Mucosa of gallbladder (tissue), 1 donor: ENCODE measurements at places on chromosomes 16 and 17.
A peak's percentile ranks its signal among the peaks of the same experiment; 100 is the strongest.

DNA sequence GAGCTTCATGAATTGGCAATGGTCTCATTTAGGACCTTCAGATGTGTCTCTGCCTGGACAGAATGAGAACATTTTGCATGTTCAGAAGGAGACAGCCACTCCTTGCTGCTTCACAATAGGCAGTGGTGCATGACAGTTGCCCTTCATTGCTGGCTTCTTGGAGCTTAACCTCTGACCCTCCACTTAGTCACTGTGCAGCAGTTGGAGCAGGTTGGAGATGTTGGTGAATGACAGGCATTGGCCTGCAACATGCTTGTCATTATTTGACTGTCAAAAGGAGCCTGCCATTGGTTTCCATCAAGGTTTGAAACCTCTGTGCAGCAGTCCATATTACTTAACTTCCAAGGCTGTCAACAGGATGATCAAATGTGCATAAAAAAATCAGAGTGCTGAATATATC is 22.7 kb downstream of the FTO start:
- no peak for DNase-seq

- peak; percentile 44 for DNase-seq
Observed at GRCh38 chr16:3012828-3013420, at the start of gene CLDN9. TSS of gene CLDN9 (plus strand) at chr16:3012923. CDS start at chr16:3013363, 440 bp downstream.

- DNase-seq: no peak
Observed at GRCh38 chr16:3587547-3588110, 10.4 kb upstream of the NLRC3 start.

DNA sequence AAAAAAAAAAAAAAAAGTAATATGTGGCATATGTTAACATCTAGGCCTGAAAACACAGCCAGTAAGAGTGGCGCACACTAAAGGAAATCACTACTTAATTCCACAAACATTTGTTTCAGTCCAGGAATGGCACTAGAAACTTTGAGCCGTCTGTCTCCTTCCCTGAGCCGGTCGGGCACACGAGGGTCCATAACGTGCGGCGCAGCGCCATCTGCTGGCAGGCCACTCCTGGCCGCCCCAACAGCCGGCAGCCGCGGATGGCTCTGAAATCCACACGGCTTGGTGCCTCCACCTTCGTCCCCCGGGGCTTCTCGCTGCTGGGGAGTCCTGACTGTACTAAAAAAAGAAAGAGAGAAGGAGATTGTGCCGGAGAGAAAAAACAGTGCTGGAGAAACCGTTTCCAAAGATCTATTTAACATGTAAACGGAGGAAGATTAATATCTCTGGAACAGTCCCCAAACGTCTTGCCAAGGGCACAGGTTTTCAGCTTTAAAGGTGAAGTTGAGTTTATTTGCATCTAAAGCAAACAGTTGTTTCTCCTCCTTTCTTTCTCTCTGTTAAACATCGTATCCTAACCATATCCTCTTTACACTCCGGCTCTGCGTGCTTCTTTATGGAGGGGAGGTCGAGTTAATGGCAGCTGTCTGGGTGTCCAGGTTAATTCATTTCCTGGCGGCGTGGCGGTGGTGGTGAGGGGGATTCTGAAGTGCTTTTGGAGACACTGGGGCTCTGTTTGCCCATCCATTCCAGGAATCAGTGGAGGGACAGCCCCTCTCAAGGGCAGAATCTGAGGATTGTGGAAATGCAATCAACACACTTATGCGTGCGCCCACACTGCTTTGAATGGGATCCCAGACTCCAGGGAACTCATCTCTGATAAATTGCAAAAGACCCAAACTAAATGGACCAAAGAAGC is 611.3 kb upstream of the SALL1 start:
- DNase-seq: peak; percentile 72

GRCh38 chr16:23424292-23424958 is 28.6 kb downstream of the COG7 start:
- DNase-seq: peak; percentile 21

DNA sequence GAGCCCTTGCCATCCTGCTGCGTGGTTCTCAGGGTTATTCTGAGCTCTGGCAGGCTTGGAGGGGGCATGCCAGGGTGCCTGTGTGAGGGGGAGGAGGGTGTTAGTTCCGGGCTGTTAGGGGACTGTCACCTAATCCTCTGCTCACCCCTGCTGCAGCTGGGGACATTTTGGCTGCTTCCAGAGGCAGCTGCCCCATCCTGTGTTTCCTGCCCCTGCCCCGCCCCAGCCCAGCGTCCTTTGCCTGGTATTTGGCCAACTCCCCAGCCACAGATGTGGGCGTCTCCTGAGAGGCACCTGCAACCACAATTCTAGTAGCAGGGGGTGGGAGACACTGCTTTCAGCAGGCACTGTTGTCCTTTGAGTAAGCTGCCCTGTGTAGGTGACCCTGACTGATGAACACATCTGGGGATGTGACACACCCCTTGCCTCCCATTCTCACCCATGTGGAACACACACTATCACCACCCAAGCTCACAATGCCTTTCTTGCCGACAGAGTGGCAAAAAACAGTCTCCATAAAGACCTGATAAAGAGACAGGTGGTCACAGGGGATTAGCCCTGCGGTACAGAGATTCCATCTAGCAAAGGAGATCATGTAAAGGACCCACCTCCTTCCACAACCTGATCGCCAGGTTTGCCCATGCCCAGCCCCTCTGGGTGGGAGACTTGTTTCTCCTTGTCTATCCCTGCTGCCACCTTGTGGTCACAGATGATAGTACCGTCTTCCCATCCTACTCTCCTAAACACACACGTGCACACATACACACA is at the start of gene CHRNE:
TSS of gene CHRNE (minus strand) at position 48 of the 768 bp plus-strand sequence. CDS start at position 13, 35 bp downstream.
- peak; percentile 91 for DNase-seq

DNA sequence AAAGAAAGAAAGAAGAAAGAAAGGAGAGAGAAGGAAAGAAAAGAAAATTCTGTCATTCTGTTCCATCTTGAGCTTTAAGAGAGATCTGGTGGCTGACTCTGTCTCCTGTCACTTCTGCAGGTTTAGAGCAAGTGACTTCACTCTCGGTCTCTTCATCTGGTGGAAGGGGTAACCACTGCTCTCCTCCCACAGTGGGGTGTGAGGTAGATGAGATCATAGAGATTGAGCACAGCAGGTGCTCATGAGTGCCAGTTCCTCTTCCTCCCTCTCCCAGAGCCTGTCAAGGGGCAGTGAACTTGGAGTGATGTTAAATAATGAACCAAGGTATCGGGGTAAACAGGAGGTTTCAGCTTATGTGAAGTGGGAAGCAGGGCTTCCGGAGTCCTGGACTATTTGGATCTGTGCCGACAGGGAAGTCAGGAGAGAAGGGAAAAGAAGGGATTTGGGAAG is 47.7 kb downstream of the BEAN1 start:
- DNase-seq: no peak

GRCh38 chr16:60107871-60108270 is 1373.8 kb upstream of the GOT2 start:
- DNase-seq: no peak

- DNase-seq: no peak
Observed at GRCh38 chr16:80527297-80527696, 13.5 kb upstream of the DYNLRB2 start.

- DNase-seq: no peak
Observed at GRCh38 chr16:69939821-69940585, 11.1 kb upstream of the CLEC18A start.

DNA sequence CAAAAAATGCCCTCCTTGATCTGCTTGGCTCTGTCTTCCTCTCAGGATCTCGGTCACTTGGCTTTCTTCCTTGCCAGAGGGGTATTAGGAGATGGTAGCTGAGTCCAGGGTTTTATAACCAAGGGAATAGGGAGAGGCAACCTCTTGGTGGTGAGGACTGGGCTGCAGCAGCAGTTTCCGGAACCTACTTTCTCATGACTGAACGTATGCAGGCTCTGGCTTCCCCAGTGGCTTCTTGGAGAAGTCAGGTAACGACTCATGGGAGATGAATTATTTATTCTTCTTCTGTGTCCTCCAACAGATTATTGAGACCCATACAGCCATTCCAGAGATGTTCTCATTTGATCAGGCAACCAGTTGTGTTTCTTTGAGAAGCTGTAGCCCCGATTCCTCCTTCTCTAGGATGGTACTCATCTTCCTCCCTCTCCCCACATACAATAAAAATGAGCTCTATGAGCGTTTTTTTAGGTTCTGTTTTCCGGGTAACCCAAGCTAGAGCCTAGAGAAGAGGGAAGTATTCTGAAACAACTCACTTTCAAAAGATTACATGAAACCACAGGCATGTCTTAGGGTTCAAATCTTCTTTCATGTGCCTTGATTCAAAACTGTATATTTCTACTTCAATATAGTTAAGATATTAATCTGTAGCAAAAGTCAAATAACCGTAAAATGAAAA is 22.3 kb upstream of the DHX40 start:
- DNase-seq: no peak

- DNase-seq: no peak
Observed at GRCh38 chr17:80036715-80037477, 454 bp downstream of the CCDC40 start.

DNA sequence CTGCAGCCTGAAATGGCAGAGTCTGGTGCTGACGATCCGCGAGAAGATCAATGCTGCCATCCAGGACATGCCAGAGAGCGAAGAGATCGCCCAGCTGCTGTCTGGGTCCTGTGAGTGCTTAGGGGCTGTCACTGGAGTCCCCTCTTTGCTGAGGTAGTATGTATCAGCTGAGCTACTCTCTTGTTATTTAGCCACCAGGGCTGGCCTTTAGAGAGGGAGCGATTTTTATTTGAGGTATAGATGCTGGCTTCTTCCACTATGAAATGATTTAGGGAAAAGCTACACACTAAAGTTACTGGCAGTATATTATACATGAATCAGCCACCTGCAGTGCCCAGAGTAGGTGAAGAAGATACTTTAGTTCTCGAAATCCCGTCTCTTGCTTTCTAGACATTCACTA is 2.6 kb downstream of the CDK5RAP3 start:
- DNase-seq: no peak

DNA sequence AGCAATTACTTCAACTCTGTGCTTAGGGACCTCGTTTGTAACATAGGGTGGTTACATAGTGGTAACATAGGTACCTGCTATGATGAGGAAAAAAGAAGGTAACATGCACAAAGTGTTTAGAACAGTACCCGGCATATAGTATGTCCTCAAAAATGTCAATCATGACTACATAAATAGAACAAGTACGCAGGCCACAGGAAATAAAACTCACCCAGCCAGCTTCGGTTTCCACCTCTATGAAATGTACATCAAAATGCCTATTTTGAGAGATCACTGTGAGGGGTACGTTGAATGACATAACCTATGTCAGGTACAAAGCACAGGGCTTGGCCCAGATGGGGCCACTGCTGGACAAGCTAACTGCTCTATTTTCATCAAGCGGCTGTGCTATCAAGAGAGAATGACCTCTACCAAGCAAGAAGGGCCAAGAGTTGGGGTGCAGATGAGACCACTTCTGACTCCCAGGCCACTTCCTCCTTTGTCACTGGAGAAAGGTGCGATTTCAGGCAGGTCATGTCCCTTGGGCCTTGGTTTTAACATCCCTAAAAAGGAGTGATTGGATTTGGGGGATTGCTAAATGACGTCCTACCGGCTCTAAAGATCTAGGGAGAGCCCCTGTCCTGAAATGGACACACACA is 45.4 kb downstream of the WSB1 start:
- no peak for DNase-seq

DNA sequence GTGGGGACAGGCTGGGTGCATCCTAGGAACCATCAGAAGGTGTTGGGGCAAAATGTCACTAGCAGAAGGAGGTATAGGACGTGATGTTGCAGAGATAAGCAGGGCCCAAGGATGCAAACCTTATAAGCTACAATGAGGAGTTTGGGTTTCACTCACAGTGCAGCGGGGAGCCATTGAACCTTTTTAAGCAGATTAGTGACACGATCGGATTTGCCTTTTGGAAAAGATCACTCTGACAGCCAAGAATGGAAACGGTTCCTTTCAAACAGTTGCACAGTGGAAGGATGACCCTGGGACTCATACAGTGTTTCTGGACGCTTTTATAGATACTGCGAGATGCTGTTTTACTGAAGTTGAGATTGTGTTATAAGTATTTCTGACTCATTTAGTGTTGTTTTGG is 131.8 kb upstream of the CACNG3 start:
- no peak for DNase-seq

DNA sequence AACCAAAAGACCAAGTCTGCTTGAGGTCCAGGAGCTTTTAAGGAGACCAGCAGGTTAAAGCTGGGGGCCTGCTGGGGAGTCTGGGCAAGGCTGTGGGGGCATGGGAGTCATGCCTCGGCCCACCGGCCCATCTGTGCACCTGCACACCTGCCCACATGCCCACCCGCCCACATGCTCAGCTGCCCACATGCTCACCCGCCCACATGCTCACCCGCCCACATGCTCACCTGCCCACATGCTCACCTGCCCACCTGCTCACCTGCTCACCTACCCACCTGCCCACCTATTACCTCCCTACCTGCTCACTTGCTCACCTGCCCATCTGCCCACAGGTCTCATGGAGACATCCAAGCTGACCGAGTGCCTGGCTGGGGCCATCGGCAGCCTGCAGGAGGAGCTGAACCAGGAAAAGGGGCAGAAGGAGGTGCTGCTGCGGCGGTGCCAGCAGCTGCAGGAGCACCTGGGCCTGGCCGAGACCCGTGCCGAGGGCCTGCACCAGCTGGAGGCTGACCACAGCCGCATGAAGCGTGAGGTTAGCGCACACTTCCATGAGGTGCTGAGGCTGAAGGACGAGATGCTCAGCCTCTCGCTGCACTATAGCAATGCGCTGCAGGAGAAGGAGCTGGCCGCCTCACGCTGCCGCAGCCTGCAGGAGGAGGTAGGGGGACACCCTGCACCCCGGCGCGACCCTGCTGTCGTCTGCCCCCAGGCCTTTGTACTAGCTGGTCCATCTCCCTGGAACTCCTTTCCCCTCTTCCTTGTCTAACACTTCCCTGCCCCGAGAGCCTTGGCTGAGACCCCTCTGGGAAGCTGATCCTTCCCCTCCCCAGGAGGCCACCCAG is 14.0 kb downstream of the CARD14 start:
- no peak for DNase-seq

DNA sequence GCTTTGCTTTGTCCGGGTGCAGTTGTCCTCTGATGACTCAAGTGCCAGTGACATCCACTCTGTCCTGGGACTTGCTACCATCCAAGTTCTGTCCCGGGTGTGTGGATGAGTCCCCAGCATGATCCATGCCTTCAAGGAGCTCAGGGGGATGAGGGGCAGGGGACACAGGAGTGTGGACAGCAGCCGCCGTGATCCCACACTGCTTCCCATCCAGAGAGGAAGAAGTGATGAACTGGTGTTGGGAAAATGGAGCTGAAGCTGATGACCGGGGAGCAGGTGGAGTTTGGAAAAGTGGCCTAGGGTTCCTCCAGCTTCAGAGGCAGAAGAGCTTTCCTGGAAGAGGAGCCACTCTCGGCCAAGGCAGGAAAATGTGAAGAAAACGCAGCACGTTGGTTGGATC is 249.6 kb upstream of the TNRC6C start:
- DNase-seq: no peak

GRCh38 chr17:68292689-68293040 is 1.4 kb downstream of the ARSG start:
- DNase-seq: no peak
